ENCODE measurements at places on chromosomes 2 and 18. TPM values are rescaled to one million over a fixed set of nuclear protein-coding genes. Genes with fewer than 3 reads are reported as not detected.

Gene IGFBP5
- total RNA-seq = 754 TPM

Gene NR4A2
- total RNA-seq = not detected

Gene BMP10
- not detected for total RNA-seq

Gene FEV
- total RNA-seq = not detected

Gene C1QL2
- total RNA-seq = not detected

Gene ASB1
- 21.2 TPM for total RNA-seq

Gene MPHOSPH10
- total RNA-seq = 17.1 TPM

Gene PCARE
- not detected for total RNA-seq

Gene LYG2
- not detected for total RNA-seq

Gene CDK15
- total RNA-seq = 3.5 TPM

Gene IL36A
- not detected for total RNA-seq

Gene ANKRD30B
- total RNA-seq = 1.9 TPM

Gene TEX51
- total RNA-seq = not detected

Gene YPEL5
- 66.1 TPM for total RNA-seq

Gene POMC
- total RNA-seq = 0.32 TPM

Gene UGGT1
- 75.1 TPM for total RNA-seq

Gene BCL11A
- 0.43 TPM for total RNA-seq

Gene ICOS
- total RNA-seq = not detected

Gene ARL6IP6
- total RNA-seq = 20.0 TPM

Gene ACMSD
- not detected for total RNA-seq

Gene ZEB2
- total RNA-seq = 40.6 TPM

Gene CCBE1
- 7.4 TPM for total RNA-seq

Gene TDRD15
- not detected for total RNA-seq

Gene UGT1A8
- not detected for total RNA-seq

Gene RAB27B
- 3.9 TPM for total RNA-seq

Gene SLC9A2
- total RNA-seq = not detected

Gene UGT1A3
- not detected for total RNA-seq

Gene IL36RN
- not detected for total RNA-seq

Gene TAF4B
- 0.86 TPM for total RNA-seq

Gene GPR148
- not detected for total RNA-seq

Gene SIX3
- not detected for total RNA-seq

Gene KIAA2012
- total RNA-seq = under 0.01 TPM

Data from fibroblast of villous mesenchyme (primary cell).